SK-N-SH (cell line): ENCODE measurements at places on chromosomes 12 and 14.

GRCh38 chr12:101501410-101501995 lies 26.4 kb downstream of the SPIC start:
- H3K4me1 ChIP-seq: no peaks in the 10 kb centered on the region
- DNase-seq: no peak
- H3K36me3 ChIP-seq: no peaks in the 10 kb centered on the region
- no peak overlapping the region for H3K27ac ChIP-seq
- H3K4me3 ChIP-seq: no peak overlapping the region

DNA sequence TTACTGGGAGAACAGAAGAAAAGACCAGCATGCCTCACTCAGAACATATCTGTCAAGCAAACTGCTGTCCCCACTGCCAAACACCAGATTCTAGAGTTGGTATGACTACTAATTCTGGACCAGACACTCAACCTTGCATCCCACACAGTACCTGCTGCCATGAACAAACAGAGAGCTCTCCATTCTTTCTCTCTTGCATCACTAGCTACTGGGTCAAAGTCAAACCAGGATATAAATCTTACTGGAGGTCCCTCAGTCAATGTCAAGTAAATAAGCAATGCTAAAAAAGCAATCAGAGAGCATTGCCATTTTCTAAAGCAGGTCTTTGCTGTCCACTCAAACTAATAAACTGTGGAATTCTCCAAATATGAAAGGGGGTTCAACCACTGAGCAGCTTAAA lies 452.4 kb upstream of the SEL1L start:
- H3K27ac ChIP-seq: no peak overlapping the region
- no peak for DNase-seq
- H3K4me3 ChIP-seq: no peak overlapping the region
- H3K4me1 ChIP-seq: no peaks in the 10 kb centered on the region
- no peaks in the 10 kb centered on the region for H3K36me3 ChIP-seq
- H3K27me3 ChIP-seq: no peaks in the 10 kb centered on the region

- no peaks in the 10 kb centered on the region for H3K4me1 ChIP-seq
- no peak for DNase-seq
- no peak overlapping the region for H3K4me3 ChIP-seq
- H3K27ac ChIP-seq: no peak overlapping the region
- no peaks in the 10 kb centered on the region for H3K36me3 ChIP-seq
- H3K27me3 ChIP-seq: no peaks in the 10 kb centered on the region
Measured at GRCh38 chr14:69280746-69281291, 20.9 kb downstream of the GALNT16 start.

DNA sequence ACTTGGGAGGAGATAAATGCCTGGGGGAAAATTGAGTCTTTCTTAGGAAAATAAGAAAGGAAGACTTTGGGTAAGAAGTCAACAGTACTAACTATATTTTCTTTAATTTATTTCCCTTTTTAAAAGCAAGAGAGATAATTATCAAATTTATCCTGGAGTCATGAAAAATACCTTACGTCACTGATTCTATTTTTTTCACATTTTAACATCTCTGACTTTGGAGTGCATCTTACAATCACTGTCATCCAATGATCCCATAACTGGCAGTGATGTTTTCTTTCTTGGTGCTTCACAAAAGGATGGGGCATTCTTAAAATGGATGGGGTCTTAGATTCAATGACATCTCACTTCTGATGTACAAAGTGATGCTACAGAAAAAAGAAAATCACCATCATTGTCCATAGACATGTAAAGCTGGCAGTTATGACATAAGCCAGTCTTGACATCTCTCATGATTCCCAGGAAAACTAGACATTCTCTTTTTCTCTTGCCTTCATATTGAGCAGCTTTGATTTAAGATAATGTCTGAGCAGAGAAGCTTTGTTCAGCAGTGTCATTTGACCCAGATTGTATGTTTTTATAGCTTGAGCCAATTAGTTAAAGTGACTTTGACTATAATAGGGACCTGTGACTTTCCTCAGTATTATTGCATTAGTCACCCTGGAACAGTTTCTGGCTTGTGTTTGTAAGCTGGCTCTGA lies 236.2 kb downstream of the EGLN3 start:
- no peaks in the 10 kb centered on the region for H3K27me3 ChIP-seq
- no peaks in the 10 kb centered on the region for H3K36me3 ChIP-seq
- H3K27ac ChIP-seq: peak overlapping the region; percentile 85
- H3K4me1 ChIP-seq: peaks cover 6% of the 10 kb centered on the region
- no peak overlapping the region for H3K4me3 ChIP-seq

GRCh38 chr14:41636492-41637392 lies 30.1 kb downstream of the LRFN5 start:
- H3K27me3 ChIP-seq: no peaks in the 10 kb centered on the region
- no peak for DNase-seq
- no peak overlapping the region for H3K27ac ChIP-seq
- no peaks in the 10 kb centered on the region for H3K36me3 ChIP-seq
- H3K4me1 ChIP-seq: no peaks in the 10 kb centered on the region
- H3K4me3 ChIP-seq: no peak overlapping the region

DNA sequence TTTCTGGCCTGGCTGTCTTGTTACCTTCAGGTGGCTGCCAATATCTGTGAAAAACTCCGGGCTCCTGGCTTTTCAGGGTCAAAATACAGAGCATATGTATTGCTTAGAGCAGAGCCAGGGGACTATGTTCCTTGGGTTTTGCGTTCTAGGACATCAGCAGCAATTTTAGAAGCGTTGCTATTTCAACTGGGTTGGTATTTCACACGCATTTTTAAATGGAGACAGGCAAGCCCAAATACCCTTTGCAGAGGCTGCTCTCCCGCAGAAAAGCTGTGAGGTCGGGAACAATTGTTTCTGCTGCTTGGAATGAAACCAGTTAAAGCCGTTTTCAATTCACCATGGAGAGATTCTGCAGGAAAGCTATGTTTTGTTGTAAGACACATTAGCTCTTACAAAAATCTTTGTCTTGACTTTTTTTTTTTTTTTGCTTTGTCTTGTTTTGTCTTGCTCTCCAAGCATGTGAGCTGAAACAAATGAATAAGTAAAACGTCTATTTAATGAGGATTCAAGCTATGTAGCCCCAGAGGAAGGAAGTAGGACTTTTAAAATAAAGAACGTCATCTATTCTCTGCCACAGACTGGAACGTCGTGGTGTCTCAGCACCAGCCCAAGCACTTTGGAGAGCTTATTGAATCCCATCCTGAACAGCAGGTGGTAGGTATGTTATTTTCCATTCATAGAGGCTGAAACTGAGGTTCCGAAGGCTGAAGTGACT lies 181.0 kb upstream of the TBX3 start:
- no peak overlapping the region for H3K27ac ChIP-seq
- H3K36me3 ChIP-seq: no peaks in the 10 kb centered on the region
- no peak for DNase-seq
- H3K4me1 ChIP-seq: no peaks in the 10 kb centered on the region

- no peaks in the 10 kb centered on the region; the same call in 1 of the 2 replicates for H3K4me1 ChIP-seq
- DNase-seq: no peak
- H3K4me3 ChIP-seq: no peak overlapping the region
- H3K27ac ChIP-seq: no peak overlapping the region
- no peaks in the 10 kb centered on the region for H3K27me3 ChIP-seq
- no peaks in the 10 kb centered on the region for H3K36me3 ChIP-seq
Measured at GRCh38 chr14:26589925-26590324, 7.9 kb downstream of the NOVA1 start.

GRCh38 chr14:85911044-85911443 lies 381.1 kb downstream of the FLRT2 start:
- no peaks in the 10 kb centered on the region; the same call in 1 of the 2 replicates for H3K4me1 ChIP-seq
- no peaks in the 10 kb centered on the region for H3K27me3 ChIP-seq
- no peak overlapping the region for H3K27ac ChIP-seq
- H3K4me3 ChIP-seq: no peak overlapping the region

DNA sequence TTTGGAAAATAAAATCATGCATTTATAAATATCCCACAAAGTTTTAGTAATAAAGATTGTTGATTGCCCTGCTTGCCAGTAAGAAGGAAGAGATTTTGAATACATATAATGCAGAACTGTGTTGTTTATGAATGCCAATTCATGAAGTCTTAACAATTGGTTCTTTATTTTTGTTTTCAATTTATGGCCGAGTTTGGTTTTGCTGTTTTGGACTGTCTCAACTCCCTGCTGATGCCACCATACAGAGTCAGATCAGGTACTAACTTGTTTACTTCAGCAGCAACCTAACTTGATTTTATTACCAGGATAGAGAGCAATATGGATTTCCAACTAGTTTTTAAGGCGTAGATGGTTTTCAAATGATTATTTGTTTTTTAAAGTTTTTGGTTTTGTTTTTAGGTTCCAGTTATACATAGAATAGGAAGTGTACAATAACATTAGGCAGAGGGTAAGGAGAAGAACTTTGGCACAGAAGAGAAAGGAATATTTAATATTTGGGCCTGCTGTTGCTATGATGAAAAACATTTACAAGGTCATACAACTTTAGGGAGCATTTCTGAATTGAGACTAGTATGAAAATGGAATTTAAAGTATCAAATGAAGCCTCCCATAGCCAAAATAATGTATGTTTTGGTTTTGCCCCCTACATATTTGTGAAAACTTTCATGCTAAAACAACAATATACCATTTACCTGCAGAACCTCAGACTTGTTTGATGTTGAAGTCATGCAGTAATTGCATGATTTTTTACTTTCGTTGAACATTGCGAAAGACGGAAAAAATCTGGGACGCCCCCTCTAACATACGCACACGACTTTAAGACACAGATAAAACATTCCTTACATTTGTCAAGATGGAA lies 904 bp upstream of the FAM177A1 start:
- peak overlapping the region; percentile 63 for H3K4me3 ChIP-seq
- H3K27me3 ChIP-seq: no peaks in the 10 kb centered on the region
- DNase-seq: peak; percentile 22

DNA sequence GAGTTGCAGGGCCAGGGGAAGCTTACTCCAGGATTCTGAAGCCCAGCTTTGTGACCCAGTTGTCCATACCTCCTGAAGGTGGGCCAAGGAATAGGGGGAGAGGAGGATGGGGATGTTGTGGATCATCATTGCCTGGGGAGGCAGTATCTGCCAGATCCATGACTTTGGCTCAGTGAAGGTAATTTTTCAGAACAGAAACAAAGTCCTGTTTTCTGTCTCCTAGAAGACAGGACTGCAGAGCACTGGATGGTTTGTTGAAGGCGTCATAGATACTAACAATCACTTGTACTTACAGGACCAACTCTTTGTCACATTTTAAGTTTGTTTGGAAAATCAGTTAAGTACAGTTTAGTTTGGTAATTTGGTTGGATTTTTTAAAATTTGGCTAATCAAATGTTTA lies 38.4 kb downstream of the ANO6 start:
- H3K4me3 ChIP-seq: no peak overlapping the region
- no peak for DNase-seq

DNA sequence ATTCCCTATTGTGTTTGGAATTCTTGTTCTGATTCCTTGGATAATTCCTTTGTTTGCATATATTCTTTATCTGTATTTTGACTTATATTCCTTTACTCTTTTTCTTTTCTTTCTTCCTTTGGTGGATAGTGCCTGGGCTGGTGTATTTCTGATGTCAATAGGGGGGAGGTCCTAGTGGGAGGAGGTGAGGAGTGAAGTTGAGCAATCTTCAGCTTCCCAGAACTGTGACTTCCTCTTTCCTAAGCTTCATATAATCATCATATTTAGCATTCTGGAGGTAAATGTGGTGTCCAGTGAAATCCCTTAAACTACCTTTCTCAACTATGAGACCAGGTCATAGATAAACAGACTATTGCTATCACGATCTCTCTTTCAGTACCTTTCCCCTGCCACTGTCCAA lies 29.6 kb upstream of the TBPL2 start:
- H3K36me3 ChIP-seq: no peaks in the 10 kb centered on the region
- no peaks in the 10 kb centered on the region; the same call in 1 of the 2 replicates for H3K27me3 ChIP-seq
- no peak overlapping the region for H3K4me3 ChIP-seq
- DNase-seq: no peak

GRCh38 chr14:99609245-99610170 lies 5.5 kb upstream of the CCDC85C start:
- H3K4me3 ChIP-seq: no peak overlapping the region
- H3K27me3 ChIP-seq: no peaks in the 10 kb centered on the region
- no peaks in the 10 kb centered on the region for H3K36me3 ChIP-seq
- H3K27ac ChIP-seq: no peak overlapping the region

DNA sequence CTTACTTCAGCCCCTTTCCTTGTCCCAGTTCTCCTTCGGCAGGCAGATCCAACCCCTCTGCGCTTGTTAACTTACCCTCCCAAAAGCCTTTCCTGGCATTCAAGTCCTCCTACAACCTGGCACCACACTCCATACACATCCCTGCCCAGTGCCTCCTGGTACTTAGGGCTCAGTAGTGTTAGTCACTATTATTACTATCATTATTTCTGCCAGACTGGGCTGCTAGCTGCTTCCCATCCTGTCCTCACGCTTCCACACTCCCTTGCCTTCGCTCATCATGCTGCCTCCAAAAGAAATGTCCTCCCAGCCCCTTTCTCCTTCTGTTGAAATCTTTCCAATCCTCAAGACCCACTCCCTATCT lies 1.6 kb upstream of the HDAC7 start:
- H3K4me1 ChIP-seq: peaks cover 38% of the 10 kb centered on the region
- H3K27ac ChIP-seq: peak overlapping the region; percentile 92
- H3K27me3 ChIP-seq: no peaks in the 10 kb centered on the region

DNA sequence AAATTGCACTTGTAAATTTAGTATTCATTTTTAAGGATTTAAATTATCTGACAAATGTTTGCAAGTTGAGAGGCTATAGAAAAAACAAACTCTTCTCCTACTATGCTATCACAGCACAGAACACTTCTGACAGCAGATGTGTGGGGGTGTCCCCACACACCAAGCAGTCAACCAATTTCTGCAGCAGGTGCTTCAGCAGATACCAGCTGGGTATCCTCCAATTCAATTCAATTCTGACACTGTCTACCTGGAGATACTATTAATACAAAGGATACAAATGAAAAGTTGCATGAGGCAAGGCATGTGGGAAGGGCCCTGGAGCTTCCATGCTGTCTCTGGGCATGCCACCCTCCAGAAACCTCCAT lies 35.1 kb downstream of the PCNX1 start:
- H3K27ac ChIP-seq: no peak overlapping the region
- no peak for DNase-seq
- H3K36me3 ChIP-seq: peaks cover 23% of the 10 kb centered on the region
- H3K27me3 ChIP-seq: no peaks in the 10 kb centered on the region

GRCh38 chr14:41925409-41925808 lies 318.7 kb downstream of the LRFN5 start:
- DNase-seq: no peak
- H3K27me3 ChIP-seq: no peaks in the 10 kb centered on the region
- H3K4me1 ChIP-seq: no peaks in the 10 kb centered on the region
- H3K4me3 ChIP-seq: no peak overlapping the region
- no peaks in the 10 kb centered on the region for H3K36me3 ChIP-seq
- H3K27ac ChIP-seq: no peak overlapping the region

DNA sequence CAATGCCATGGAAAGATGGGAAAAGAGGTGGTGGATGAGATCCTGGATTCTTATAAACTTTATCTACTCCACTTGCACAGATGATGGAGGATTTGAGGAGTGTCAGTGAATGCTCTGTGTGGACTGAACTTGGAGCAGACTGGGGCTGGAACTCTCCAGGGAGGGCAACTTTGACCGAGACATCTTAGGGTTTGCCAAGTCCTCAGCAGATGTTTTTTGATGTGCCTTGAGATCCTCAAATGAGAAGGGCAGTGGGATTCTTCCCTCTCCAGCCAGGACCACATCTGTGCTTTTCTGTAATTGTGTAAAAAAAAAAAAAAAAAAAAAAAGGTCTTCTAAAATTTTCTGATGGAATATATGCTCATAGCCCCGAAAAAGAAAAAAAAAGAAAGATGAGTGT lies 23.0 kb upstream of the MYL2 start:
- no peaks in the 10 kb centered on the region for H3K4me1 ChIP-seq
- no peaks in the 10 kb centered on the region for H3K36me3 ChIP-seq
- H3K27ac ChIP-seq: no peak overlapping the region
- H3K4me3 ChIP-seq: no peak overlapping the region

GRCh38 chr12:121114019-121114639 lies 18.5 kb upstream of the P2RX7 start:
- DNase-seq: no peak
- H3K4me3 ChIP-seq: no peak overlapping the region
- no peak overlapping the region for H3K27ac ChIP-seq
- H3K36me3 ChIP-seq: no peaks in the 10 kb centered on the region
